ENCODE measurements at places on chromosomes 7 and 10.

- peak; percentile 38 for DNase-seq
Measured at GRCh38 chr10:72320676-72321247, 34.0 kb downstream of the DNAJB12 start.

- no peak for DNase-seq
Measured at GRCh38 chr7:110921595-110922151, 169.3 kb upstream of the LRRN3 start.

DNA sequence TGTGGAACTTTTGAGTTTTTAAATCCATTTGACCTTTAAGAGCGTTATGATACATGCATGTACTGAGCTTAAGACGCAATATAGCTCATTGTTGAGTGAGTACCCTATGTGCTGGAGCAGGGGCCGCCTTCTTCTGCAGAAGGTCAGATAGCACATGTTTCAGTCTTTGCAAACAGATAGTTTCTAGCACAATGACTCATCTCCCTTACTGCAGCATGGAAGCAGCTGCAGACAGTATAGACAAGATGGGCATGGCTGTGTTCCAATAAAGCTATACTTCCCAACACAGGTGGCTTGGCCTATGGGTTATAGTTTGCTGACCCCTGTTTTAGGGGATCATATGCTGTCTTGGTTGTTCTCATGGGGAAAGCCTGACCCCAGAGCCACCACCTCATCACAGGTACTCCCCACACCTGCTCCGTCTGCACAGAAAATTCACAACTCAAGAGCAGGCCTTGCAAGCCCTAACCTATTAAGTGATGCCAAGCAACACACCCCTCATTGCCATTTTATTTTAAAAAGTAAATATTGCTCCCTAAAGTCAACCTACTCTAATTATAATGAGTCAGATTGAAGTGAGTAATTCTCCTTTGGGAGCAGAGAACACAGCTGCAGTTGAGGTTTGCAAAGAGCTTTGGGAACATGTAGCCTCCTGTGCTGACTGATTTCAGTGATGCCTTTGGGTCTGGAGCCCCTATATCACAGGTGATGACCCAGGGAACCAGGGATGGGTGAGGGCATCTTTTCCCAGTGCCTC is 330.1 kb downstream of the PAXIP1 start:
- DNase-seq, result peak; percentile 45

DNA sequence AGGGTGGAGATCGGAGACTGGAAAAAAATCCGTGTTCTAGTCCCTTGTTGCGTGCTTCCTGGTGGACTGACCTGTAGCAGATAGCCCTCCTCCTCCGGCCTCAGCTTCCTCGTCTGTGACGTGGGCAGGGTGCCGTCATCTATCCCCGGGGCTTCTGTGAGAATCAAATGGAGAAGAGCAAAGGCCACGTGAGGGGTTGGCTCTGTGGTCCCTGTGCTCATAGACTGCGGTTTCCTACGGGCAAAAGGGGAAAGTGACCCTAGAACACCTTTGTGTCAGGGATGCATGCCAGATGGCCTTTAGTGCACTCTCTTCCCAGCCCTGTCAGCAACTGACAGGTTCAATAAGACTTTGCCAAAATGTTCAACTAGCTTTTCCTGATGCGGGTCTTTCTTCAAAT is 33.7 kb downstream of the GRK5 start:
- no peak for DNase-seq

- no peak for DNase-seq
Measured at GRCh38 chr10:30816820-30817171, 187.2 kb upstream of the LYZL2 start.

DNA sequence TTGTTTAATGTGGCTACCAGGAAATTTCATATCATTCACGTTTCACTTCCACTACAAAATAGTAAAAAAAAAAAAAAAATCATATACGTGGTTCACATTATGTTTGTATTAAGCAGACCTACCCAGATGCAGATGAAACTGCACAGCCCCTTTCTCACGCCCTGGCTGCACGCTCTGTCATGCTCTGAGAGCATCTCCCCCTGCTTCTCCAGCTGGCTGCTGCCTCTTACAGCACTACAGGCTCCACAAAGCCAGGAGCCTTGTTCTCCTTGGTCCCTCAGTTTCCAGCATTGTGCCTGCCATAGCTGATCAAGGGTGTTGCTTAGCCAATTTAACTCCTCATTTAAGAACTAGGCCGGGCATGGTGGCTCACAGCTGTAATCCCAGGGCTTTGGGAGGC is 6.9 kb upstream of the GPNMB start:
- no peak for DNase-seq

DNA sequence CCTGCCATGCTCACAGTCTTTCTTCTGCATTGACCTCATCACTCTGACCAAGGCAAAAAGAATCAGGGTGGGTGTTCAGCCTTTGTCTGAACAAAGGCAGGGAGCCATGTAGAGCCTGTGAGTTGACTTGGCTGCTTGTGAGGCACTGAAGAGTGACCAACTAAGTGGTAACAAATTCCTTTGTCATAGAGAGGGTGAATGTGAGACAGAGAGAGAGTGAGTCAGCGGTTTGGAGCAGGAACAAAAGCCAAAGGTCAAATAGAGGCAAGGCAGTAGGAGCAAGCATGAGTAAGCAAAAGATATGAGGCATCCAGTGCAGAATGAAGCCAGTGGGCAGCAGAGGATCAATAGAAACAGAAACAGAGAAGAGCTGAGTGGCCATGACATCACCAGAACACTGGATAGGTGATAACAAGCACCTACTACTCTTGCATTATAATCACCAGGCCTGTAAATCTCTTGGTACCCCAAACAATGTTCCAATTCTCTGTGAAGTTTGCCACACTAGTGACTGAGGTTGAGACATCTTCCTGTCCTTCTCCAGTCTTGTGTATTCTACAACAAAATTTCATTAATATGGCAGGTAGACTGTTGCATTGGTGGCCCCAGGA is 116.2 kb upstream of the LAMB4 start:
- no peak for DNase-seq

DNA sequence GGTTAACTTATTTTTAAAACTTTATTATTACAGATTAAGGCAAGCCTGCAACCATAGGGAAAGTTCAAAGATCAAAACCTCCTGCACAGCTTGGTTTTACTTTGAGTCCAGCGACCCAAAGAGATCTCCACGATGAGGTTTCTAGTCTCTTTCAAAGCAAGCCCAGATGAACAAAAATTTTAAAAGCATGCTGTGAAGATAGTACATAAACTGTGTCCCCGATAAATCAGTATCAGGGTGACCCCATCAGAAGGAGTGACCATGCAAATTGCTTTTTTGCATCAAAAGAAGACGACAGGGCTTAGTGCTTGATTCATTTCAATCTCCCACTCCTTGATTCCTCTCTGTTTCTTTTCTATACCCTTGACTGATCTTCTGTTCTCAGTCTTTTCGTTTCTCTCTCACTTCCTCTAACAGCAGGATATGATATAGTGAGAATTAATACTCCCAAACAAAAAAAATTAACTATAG is 16.0 kb upstream of the DNTT start:
- DNase-seq, result no peak

DNA sequence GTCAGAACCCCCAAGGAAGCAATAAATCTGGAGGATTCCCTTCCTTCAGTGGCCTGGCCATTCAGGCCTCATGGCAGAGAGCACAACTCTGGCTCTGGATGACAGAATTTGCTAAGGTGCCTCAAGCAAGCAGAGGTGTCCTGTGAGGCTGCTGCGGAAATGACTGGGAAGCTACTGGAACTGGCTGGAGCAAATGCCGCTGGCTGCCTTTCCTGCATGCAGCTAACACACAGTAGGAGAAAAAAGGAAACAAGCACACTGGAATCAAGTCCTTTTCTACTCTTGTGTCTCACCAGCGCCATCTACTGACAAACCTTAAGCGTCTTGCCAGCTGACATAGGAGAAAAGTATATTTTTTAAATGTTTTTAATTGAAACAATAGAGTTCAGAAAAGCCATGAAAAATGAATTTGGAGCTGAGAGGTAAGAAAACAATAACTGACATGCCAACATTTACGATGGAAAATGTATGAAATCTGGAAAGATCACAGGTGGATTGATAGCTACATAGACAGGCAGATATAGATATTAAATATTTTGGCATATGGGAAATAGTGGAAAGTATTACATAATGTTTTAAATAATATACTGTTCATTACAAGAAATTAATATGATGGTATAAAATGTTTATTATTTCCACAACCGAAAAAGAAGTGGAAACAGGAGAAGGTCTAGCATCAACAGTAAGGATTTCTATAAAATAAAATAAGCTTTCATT is 951.6 kb downstream of the ANKRD7 start:
- DNase-seq, result peak; percentile 89

DNA sequence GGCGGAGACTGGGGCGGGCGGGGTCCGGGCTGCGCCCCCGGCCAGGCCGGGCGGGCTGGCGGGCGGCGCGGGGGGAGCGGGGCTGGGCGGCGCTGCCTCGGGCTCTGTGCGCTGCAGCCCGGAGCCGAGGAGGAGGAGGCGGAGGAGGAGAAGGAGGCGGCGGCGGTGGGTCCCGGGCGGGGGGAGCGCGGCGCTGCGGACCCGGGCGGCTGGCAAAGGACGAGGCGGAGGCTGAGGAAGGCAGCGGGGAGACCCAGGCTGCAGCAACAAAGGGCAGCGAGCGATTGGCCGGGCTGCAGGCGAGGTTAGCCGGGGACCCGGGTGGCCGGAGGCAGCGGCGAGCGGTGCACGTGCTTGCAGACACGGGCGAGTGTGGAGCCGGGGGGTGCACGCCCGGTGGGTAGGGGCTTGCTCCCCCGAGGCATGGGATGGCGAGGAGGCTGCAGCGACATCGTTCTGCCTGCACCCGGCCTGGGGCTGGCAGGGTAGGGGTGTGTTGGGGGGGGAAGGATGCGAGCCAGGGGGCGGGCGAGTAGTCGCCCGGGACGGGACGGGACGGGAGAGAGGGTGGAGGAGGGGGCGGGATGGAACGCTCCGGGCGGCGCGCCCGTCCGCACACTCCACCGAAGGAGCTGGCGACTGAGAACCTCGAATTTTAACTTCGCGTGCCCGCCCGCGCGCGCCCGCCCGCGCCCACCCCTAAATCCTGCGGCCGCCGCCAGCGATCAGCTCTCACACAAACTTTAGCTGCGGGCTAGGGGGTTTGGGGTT is 844 bp upstream of the KAT6B start:
- DNase-seq, result peak; percentile 53

GRCh38 chr7:12066521-12066920 is 144.6 kb upstream of the TMEM106B start:
- DNase-seq, result no peak

- no peak for DNase-seq
Measured at GRCh38 chr7:156652886-156653568, 12.5 kb downstream of the RNF32 start.

DNA sequence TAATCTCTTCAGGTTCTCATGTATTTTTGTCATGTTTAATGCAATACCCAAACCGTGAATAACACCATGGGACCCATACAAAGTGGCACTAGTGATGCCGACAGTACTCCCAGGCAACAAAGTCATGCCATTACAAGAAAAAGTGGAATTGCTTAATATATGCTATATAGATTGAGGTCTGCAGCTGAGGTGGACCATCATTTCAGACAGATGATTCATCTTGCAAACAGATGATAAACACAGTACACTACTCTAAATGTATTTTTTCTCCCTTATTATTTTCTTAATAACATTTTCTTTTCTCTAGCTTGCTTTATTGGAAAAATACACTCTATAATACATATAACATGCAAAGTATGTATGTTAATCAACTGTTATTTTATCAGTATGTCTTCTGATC is 14.6 kb upstream of the PCDH15 start:
- DNase-seq, result no peak

GRCh38 chr10:17144757-17145156 is 15.1 kb upstream of the CUBN start:
- DNase-seq, result no peak

GRCh38 chr10:132637477-132638129 is 100.0 kb downstream of the INPP5A start:
- peak; percentile 7 for DNase-seq

GRCh38 chr7:135729230-135729629 is 1.2 kb upstream of the SLC13A4 start:
- no peak for DNase-seq
